HCT116 (cell line): ENCODE measurements at places on chromosomes 7 and 10.

- no peak for DNase-seq
These were observed 180.6 kb downstream of the PHTF2 start for GRCh38 chr7:77979219-77979618.

GRCh38 chr10:50990568-50991455, 83.5 kb upstream of the PRKG1 start:
- DNase-seq = peak; percentile 45

GRCh38 chr10:14004536-14004935, 326.2 kb downstream of the FRMD4A start:
- DNase-seq = no peak

- DNase-seq = no peak
These were observed 39.5 kb downstream of the IL2RA start for GRCh38 chr10:6022660-6023059.

- no peak for DNase-seq
These were observed 83.4 kb downstream of the EZH2 start for GRCh38 chr7:148800677-148801076.
